ENCODE measurements at places on chromosomes 11 and 22. TPM values are rescaled to one million over a fixed set of nuclear protein-coding genes. Genes with fewer than 3 reads are reported as not detected.

Gene IFITM1
- total RNA-seq: 1.2 TPM

Gene OR4A16
- total RNA-seq: not detected

Gene DYNC2H1
- total RNA-seq: 9.6 TPM

Gene FOLH1
- total RNA-seq: 0.09 TPM

Gene WBP2NL
- not detected for total RNA-seq

Gene TSSK2
- total RNA-seq: not detected

Gene CD3D
- total RNA-seq: 0.51 TPM

Gene SCGB1A1
- not detected for total RNA-seq

Gene SDHAF2
- 46.7 TPM for total RNA-seq

Gene PKP3
- total RNA-seq: 7.3 TPM

Gene CBX7
- 0.63 TPM for total RNA-seq

Gene ENTHD1
- not detected for total RNA-seq

Gene TBX1
- total RNA-seq: 1.1 TPM

Gene UBQLN3
- not detected for total RNA-seq

Gene SCGB1C1
- total RNA-seq: not detected

Gene OR52I1
- total RNA-seq: not detected

Gene SYNGR1
- total RNA-seq: 1.4 TPM

Gene DERL3
- total RNA-seq: 0.57 TPM

Gene SCN3B
- total RNA-seq: 0.34 TPM

Gene EIF4ENIF1
- 6.8 TPM for total RNA-seq

Gene KRTAP5-11
- total RNA-seq: not detected

Gene DEUP1
- not detected for total RNA-seq

Gene MN1
- total RNA-seq: 13.2 TPM

Gene RAC2
- 59.0 TPM for total RNA-seq

Gene ANGPTL5
- total RNA-seq: not detected

Gene UPK3A
- total RNA-seq: not detected

Gene CDCA5
- 77.1 TPM for total RNA-seq

Gene SMC1B
- not detected for total RNA-seq

Gene APLNR
- not detected for total RNA-seq

Gene BLID
- 0.34 TPM for total RNA-seq

Gene SCUBE2
- 0.51 TPM for total RNA-seq

Gene PLAAT4
- total RNA-seq: 18.3 TPM

Gene P2RY6
- total RNA-seq: not detected

Gene CCS
- total RNA-seq: 18.1 TPM

Gene OR9G1
- total RNA-seq: not detected

Gene FOSL1
- 54.0 TPM for total RNA-seq

Gene SCARF2
- 9.5 TPM for total RNA-seq

Gene RASD2
- 0.54 TPM for total RNA-seq

Gene DEFB131B
- total RNA-seq: not detected

Gene GAL3ST1
- 0.29 TPM for total RNA-seq

Gene POU2AF1
- not detected for total RNA-seq

Gene NAT10
- 23.4 TPM for total RNA-seq

Gene EPS8L2
- total RNA-seq: 1.8 TPM

Gene MYO7A
- 0.40 TPM for total RNA-seq

Gene TRPC6
- not detected for total RNA-seq

Gene MMP13
- total RNA-seq: not detected

Gene C11orf91
- not detected for total RNA-seq

Gene SYTL2
- total RNA-seq: 59.4 TPM
